ENCODE measurements at places on chromosomes 16 and 17.
A peak's percentile ranks its signal among the peaks of the same experiment; 100 is the strongest.

DNA sequence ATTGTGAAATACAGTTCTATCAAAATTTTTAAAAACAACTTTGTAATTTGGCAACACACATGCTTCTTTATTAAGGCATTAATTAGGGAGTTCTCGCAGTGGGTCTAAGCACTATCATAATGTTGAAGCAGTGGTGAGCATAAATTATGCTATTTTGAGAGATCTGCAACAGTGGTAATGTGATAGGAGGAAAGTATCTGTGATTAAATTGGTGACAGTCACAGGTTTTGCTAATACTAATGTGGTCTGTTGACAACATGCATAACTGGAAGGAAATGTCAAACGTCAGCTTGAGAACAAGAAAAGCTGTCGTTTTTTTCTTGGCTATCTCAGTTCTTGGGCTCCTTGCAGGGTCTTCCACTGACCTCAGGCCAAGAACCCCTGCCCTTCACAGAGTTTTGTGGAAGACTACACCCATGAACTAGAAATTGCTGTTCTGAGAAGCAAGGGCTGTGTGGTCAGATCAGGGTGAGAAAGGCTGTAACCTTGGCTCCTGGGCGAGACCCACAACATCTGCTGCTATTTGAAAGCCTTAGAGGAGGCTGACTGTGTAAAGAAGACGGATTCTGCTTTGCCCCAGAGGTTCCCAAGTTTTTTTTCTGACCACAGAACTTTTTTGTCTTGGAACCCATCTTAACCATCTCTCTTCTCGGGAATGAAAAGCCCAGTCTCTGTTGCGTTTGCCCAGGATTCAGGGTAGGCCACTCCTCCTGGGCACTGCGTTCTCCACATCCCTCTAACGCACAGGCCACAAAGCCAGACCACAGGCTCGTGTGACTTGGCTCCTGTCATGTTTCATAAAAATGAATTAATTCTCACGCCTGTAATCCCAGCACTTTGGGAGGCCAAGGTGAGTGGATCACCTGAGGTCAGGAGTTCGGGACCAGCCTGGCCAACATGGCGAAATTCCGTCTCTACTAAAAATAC, 13.9 kb downstream of the ATP2A1 start:
- no peak for DNase-seq

- no peak for DNase-seq
Observed at GRCh38 chr17:16423226-16423872, 8.0 kb downstream of the TRPV2 start.

DNA sequence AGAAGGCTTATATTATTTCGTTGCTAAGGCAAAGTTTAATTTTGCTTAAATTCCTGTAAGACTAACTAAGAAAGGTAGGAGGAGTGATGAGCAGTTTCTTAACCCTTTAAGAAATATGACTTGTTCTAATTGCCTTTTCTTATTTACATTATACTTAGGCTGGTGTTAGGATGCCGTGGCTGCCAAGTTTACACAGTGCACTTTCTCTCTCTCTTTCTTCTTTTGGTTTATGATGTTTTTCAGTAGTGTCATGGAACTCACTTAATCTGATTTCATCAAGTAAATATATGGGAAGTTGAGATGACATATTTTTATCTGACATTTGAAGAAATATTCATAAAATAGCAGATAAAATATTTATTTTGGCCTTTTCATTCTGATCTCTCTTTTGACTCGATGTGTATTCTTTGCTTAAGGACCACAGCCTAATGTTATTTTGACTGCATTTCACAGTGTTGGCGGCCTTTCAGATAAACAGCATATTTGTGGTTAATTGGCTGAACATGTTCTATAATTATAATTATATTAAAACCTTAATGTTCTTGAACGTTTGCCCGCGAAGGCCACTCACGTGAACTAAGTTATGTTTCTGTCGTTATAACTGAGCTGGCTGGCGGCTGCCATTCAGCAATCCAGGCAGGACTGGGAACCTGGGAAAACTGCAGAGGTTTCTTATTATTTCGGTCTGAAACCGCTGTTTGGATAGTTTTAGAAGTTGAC, 191.6 kb downstream of the WWOX start:
- DNase-seq, result no peak

DNA sequence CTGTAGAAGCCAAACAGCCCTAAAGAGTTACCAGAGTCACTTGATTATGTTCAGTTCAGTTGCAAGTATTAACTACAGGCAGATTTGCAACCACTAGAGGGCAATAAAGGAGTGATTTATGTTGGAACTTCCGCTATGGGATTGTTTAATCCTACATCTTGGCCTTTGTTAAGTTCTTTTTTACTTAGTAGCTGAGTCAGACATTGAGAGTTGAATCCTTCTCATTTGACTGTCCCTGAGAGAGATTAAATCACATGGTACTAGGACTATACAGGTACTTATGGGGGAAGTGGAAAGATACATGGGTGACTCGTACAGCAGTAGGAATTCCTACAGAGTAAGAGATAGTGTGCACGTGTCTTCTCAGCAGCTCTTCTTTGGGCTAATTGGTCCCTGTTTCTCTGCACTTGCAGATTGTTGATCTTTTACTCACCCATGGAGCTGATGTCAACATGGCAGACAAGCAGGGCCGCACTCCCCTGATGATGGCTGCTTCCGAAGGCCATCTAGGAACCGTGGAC, 40.3 kb downstream of the CYB561 start:
- peak; percentile 85 for DNase-seq

- peak; percentile 99 for DNase-seq
Observed at GRCh38 chr16:28538733-28539596, at the start of gene NUPR1. Gene NUPR1 (minus strand): TSS chr16:28538974. CDS start chr16:28538907, 67 bp downstream.

DNA sequence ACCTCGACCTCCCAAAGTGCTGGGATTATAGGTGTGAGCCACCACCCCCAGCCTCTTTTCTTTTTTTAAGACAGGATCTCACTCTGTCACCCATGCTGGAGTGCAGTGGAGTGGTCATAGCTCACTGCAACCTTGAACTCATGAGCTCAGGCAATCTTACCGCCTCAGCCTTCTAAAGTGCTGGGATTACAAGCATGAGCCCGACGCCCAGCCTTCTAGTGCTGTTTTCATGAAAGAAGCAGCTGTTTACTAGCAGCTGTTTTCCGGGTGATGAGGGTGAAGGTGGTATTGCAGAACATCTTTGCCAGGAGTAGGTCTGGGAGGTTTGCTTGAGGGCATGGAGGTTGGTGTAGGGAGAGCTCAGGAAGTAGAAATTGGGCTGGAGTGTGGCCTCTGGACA, 2.0 kb downstream of the ADCY7 start:
- no peak for DNase-seq

DNA sequence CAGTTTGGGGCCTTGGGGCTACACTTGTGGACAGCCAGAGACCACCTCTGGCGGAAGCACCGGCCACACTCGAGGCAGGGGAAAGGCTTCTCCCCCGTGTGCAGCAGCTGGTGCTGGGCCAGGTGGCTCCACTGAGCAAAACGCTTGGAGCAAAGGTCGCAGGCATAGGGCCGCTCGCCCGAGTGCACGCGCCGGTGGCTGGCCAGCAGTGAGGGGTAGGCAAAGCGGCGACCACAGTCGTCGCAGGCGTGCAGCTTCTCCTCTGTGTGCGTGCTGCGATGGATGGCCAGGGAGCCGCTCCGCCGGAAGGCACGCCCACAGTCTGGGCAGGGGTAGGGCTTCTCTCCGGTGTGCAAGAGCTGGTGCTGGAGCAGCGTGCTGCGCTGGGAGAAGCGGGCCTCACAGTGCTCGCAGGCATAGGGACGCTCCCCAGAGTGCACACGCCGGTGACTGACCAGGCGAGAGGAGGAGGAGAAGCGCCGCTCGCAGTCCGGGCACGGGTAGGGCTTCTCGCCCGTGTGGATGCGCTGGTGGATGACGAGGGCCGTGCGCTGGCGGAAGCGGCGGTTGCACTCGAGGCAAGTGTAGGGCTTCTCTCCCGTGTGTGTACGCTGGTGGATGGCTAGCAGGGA, 5.8 kb downstream of the ZNF689 start:
- DNase-seq, result no peak

DNA sequence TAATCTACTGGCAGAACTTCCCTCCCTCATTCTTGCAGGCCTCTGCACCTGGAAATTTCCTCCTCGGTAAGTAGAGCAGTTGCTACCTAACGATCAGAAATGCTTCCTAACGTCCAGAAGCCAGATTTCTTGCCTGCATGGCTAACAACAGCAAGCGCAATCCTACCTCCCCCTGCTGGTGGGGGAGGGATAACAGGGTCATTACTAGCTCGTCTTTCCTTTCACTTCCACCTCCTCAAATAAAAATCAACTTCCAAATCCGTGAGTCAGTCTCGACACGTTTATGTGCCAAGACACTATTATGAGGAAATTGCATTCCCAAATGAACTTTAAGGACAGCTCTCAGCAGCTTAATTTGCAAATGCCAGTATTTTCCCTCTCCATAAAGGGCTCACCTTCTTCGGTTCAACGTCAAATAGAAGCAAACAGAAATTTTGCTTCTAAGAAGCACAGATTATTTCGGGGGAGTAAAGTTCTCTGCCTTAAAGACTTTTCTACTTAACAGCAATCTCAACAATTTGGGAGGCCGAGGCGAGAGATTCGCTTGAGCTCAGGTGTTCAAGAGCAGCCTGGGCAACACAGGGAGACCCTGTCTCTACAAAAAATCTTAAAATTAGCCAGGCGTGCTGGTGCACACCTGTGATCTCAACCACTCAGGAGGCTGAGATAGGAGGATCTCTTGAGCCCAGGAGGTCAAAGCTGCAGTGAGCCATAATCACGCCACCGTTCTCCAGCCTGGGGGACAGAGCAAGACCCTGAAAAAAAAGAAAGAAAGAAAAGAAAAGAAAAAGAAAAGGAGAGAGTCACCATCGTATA, 188.6 kb upstream of the PSMD7 start:
- peak; percentile 11 for DNase-seq

DNA sequence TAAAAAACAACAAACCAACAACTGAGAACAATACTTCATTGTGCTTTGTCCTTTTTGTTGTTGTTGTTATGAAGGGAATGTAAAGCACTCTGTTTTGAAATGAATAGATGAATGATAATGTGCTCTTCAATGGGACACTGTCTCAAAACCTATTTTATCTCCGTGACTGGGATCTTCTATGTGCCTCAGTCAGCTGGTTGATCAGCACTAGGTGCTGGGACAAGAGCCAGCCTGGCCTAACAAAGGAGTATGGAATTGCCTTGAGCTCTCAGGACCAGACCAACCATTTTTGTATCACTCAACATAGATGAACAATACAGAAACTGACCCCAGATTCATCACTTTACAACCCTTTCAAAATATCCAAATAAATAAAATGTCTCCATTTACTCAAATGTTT, 440.2 kb downstream of the KCNJ2 start:
- no peak for DNase-seq

DNA sequence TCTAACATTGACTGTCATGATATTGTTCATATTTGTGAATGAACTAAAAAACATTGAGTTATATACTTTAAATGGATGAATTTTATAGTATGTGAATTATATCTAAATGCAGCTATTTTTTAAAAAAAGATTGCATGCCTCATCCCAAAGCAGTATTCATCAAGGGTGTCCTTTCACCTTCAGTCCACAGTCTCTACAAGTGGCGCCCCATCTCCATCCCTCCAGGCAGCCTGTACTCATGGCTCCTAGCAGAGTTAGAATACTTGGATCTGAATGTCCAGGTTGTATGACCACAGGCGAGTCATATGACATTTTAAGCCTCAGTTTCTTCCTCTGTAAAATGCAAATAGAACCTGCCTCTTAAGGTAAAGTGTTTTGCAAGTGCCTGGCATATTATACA, 69.8 kb downstream of the TMEM100 start:
- no peak for DNase-seq

- no peak for DNase-seq
Observed at GRCh38 chr16:85674828-85675227, 13.9 kb downstream of the GINS2 start.

- peak; percentile 51 for DNase-seq
Observed at GRCh38 chr16:14337303-14338191, 266.4 kb downstream of the MRTFB start.

DNA sequence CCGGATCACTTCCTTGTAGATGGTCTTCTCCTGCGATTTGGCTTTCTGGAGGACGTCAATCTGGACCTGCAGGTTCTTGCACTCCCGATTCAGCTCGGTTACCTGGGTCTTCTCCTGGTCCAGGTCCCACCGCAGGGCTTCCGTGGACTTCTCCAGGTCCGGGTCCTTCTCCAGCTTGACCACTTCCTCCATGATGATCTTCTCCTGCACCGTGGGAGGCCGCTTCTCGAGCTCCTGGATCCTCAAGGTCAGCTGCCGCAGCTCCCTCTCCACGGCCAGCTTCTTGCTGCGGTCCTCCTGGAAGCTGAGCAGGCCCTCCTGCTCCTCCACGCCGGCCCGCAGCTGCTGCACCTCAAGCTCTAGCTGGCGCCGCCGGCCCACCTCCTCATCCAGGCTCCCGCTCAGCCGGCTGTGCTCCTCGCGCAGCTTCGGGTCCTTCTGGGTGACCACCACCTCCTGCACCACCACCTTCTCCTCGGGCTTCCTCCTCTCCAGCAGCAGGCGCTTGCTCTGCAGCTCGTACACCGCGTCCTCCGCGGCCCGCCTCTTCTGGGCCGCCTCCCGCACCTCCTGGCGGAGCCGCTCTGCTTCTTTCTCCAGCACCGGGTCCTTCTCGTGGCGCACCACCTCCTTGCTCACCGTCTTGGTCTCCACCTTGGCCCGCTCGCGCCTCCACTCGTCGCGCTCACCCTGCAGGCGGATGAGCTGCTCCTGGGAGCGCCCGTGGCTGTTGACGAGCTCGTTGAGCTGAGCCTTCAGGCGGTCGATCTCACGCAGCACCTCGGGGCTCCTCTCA, 8.2 kb downstream of the CDK3 start:
- no peak for DNase-seq

GRCh38 chr16:78198288-78198687, 98.8 kb downstream of the WWOX start:
- DNase-seq, result no peak

DNA sequence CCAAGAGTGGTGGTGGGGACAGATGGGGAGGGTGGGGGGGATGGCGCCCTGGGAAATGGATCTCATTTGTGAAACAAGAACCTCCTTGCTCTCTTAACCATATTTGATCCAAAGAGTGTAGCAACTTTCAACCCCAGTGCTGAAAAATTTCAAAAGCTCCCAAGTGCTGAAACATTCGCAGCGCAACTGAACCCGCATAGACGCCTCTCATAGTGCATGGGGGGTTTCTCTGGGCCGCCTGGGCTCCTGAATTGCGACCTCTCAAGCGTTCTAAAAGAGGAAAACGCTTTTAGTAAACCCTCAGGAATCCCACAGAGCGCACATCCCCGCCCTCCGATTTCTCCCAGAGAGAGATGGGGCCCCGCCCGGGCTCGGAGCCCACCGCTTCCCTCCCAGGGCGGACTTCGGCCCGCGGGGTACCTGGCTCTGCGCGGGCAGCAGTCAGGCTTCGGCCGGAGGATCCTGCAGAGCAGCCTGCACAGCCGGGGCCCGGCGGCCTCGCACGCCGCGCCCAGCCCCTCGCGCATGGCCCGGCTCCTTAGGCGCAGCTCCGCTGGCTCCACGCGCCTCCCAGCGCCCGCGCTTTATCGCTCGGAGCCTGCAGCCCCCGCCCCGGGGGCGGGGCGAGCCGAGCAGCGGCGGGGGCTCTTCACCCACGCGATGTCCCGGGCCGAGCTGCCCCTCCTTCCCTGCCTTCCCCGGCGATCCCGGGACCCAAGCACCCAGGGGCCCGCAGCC, 7.0 kb downstream of the NOS2 start:
- no peak for DNase-seq

- peak; percentile 84 for DNase-seq
Observed at GRCh38 chr16:81645266-81645694, 133.8 kb upstream of the PLCG2 start.

Data from AG10803 (cell line).